ENCODE measurements at places on chromosomes 4 and X. TPM values are rescaled to one million over a fixed set of nuclear protein-coding genes. Genes with fewer than 3 reads are reported as not detected.

- no peak for DNase-seq
Observed at GRCh38 chr4:109155682-109156283, 146.7 kb downstream of the COL25A1 start.

DNA sequence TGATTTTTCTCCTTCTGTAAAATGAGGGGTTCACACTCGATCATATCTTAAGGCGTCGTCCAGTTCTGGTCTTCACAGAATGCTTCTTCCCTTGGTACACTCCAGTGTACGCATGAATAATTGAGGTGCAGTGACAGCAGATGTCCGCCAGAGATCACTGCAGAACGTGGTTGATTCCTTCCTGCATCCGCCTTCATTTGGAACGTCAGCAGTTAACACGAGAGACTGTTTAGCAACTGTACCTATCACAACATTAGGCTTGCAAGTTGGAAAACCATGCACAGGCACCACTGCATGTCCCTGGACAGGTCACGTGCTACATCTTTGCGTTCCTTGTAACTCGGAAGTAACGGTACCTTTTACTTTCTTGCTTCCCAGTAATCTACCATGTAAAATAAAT is 66.0 kb upstream of the GEMIN8 start:
- peak; percentile 73 for DNase-seq

- no peak for DNase-seq
Observed at GRCh38 chrX:76987381-76987780, 459.8 kb upstream of the FGF16 start.

The GABRE gene
- not detected for total RNA-seq

The SORCS2 gene
- total RNA-seq, result 0.06 TPM

- no peak for DNase-seq
Observed at GRCh38 chrX:152220606-152221005, 82.2 kb upstream of the MAGEA10 start.

- peak; percentile 23 for DNase-seq
Observed at GRCh38 chr4:42995343-42995944, 102.9 kb downstream of the GRXCR1 start.

The HELT gene
- total RNA-seq, result not detected

DNA sequence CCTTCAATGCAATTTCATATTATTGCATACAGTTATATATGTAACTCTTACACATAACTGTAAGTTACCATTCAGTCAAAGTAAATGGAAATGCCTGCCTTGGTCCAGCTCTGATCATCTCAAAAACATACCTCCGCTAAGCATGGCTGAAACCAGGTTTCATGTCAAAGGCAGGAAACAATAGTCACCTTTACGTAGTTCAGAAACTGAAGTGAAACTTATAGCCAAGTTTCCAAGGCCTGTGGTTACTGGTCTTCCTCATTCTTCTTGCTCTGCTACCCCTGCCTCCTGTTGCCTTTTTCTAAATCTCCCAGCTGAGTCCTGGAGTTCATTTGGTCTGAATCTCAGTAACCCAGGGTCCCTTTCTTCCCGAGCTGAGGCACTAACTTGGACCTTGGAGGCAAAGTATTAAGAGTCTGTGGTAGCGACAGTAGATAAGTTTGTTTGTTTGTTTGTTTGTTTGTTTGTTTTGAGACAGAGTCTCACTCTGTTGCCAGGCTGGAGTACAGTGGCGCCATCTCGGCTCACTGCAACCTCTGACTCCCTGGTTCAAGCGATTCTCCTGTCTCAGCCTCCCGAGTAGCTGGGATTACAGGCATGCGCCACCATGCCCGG is 30.8 kb downstream of the DAPP1 start:
- no peak for DNase-seq

DNA sequence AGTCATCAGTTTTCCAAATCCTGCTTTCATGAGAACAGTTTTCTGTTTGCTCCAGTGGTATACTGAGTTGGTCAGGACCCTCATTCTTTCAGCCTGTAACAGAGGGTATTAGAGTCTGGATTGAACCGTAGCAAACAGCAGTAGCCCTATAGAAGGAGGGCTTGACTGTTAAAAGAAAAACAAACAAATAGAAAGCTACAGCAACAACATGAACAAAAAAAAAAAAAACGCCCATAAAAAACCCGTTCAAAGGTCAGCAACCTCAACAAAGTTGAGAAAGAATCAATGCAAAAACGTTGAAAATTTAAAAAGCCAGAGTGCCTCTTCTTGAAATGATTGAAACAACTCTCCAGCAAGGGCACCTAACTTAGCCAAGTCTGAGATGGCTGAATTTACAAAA is 64.7 kb upstream of the UGT2B10 start:
- no peak for DNase-seq

DNA sequence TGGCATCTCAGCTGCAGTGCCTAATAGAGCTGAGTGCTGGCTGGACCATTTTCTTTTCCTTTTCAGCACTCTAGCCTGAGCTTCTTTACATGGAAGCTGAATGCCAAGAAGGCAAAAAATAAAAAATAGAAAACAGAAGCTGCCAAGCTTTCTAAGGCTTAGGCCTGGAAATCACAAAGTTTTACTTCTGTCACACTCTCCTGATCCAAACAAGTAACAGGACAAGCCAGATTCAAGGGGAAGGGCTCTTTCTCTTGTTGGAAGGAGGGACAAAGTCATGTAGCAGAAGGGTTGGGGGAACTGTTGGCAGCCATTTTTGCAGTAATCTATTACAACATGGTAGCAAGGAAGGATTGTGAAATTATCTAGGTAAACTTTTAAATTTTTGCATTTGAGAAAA is 131.8 kb downstream of the MSL3 start:
- no peak for DNase-seq

The SCD5 gene
- total RNA-seq, result 17.9 TPM

The LRCH2 gene
- total RNA-seq, result 4.2 TPM

The NWD2 gene
- total RNA-seq, result not detected

DNA sequence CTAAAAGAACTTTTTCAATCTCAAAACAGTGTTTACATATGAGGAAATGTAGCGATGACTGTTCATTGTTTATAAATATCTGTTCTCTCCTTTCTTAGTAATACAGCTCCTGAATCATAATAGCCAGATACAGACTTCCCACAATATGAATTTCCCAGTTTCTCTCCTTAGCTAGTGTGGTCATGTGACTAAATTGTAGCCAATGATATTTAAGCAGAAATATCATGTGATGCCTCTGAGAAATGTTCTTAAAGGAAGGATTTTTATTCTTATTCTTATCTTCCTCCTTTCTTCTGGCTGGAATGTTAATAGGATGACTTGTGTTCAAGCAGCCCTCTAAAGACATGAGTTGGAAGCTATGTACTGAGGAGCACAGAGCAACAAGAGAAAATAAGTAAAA is 383.7 kb upstream of the ATOH1 start:
- no peak for DNase-seq

GRCh38 chr4:37697566-37697965 is 11.4 kb upstream of the RELL1 start:
- no peak for DNase-seq

DNA sequence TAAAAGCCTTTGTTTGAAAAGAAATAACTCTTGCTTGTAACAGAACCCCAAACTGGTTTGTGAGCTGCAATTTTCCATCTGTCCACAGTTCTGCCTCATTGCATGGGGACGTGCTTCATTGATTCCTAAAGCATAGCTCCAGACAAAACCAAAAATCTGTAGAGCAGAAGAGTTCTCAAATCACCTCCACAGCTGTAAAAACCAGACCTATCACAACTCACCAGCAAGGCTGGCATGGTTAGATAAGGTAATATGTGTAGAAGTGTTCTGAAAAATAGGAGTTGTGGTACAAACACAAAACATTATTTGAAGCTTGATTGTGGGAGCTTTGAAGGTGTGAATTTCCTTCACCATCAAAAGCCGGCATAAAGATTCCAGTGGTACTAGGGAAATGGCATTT is 12.5 kb upstream of the RAB28 start:
- DNase-seq, result no peak

The BBS12 gene
- 1.9 TPM for total RNA-seq

- DNase-seq, result no peak
Observed at GRCh38 chr4:158581161-158581560, 59.5 kb downstream of the RXFP1 start.

DNA sequence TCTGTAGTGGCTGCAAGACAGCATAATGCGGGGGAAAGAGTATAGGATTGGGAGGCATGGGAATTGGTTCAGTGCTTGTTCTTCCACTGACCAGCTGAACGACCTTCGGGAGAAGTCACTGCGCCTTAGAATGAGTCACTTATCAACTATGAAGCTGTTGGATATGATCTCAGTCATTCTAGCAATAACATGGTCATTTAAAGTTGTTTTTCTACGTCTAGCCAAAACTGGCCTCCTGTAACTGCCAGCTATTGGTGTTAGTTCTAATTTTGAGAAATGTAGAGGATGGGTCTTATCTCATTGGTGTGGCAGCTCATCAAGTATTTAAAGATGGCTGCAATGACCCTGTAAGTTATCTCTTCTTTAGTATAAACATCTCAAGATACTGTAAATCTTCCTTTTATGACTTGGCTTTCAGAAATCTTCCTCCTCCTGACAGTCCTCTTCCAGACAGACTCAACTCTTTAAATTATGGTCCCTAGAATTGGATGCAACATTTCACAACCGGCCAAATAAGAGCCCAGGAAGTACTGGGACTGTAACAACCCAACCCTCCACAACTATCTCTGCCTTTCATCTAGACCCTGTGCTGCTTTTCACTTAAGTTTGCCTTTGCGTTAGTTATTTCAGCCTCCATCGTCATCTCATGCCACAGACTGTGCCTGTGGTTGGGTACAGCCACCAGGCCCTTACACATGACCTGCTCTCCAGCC is 243.3 kb downstream of the CBR4 start:
- no peak for DNase-seq

GRCh38 chrX:56797574-56798338 is 68.7 kb downstream of the NBDY start:
- no peak for DNase-seq

DNA sequence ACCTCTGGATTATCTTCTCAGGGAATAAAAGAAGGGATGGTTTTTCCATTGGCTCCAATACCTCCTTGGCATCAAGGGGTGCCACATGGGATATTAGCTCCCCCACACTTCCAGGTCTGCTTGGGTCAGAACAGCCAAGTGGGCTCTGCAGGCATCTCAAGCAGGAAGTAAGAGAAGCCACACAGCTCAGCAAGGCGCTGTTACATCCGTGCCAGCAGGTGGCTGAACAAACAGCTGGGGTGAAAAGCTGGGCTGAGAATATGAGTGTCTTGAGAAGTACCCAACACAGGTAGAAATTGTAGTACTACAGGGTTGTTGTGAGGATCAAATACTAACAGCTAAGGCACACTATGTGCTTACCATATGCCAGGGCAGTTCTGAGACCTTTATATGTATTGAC is 76.7 kb upstream of the TMEM150C start:
- no peak for DNase-seq

The DRD5 gene
- not detected for total RNA-seq

- DNase-seq, result no peak
Observed at GRCh38 chrX:68571292-68571609, 72.4 kb downstream of the YIPF6 start.

- peak; percentile 77 for DNase-seq
Observed at GRCh38 chrX:23952984-23953907, 45.4 kb downstream of the CXorf58 start.

The TCEAL6 gene
- total RNA-seq, result not detected

The ERCC6L gene
- 17.0 TPM for total RNA-seq

GRCh38 chr4:19539201-19539600 is 712.5 kb upstream of the SLIT2 start:
- DNase-seq, result peak; percentile 81

- peak; percentile 62 for DNase-seq
Observed at GRCh38 chr4:120718979-120719566, 203.5 kb downstream of the PRDM5 start.

The VBP1 gene
- 100 TPM for total RNA-seq

The XG gene
- 7.7 TPM for total RNA-seq

The SPANXA1 gene
- total RNA-seq, result not detected

Measured in A673 (cell line).